ENCODE measurements at places on chromosomes 3 and 15.

GRCh38 chr3:127008236-127008635, 25.3 kb downstream of the PLXNA1 start:
- DNase-seq: no peak

GRCh38 chr15:75751891-75752290, 39.2 kb upstream of the CSPG4 start:
- no peak for DNase-seq

DNA sequence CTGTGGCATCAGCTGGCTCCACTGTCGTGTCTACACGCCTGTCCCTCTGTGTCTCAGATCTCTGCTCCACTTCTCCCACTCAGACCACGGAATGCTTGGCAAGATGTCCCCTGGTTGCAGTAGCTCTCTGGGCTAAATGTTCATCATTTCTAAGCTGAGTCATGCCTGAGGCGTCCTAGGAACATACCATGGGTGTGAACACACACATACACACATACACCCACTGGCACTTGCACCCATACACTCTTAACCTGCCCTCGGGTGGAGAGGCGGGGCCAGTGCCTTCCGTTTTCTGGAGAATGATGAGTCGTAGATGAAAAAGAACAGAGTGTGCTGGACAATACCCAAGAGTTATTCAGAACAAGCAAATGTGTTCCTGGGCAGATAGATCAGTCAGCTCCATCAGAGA, 72.4 kb downstream of the SENP2 start:
- DNase-seq: no peak

- DNase-seq: no peak
Observed at GRCh38 chr15:66085128-66085527, 168.4 kb downstream of the MEGF11 start.

DNA sequence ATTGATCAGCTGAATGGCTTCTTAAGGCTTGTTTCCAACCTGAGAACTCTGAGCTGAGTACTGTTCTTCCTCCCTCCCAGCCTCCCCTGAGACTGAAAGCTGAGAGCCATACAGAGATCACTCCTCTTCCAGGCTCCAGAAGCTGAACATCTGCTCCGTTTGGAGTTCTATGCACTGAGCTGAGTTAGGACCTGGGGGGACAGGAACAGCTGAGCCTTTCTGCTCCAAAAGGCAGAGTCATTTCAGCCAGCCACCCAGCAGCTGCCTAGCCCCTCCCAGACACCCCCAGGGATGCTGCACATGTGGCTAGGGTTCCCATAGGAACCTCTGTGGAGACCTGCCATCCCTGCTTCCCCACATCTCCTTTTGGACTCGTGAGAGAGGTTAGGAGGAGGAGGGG, 64.2 kb upstream of the GLCE start:
- no peak for DNase-seq

DNA sequence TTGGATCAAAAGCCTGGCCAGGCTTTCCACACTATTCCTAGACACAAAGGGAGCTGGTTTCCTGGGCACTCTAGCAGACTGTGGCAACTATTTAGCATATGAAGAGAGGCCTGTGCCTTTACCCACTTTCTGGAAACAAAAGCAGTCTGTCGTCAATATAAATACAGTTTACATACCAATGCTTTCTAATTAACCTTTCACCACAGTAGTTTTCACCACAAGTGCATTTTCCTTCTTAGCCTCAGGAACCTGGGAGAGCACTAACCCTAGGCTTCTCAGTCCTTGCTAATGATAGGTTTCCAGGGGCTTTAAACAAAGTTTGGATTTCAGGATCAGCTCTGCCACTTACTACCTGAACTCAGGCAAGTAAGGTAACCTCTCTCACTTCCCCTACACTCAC, 499.1 kb downstream of the MAGI1 start:
- DNase-seq: no peak

DNA sequence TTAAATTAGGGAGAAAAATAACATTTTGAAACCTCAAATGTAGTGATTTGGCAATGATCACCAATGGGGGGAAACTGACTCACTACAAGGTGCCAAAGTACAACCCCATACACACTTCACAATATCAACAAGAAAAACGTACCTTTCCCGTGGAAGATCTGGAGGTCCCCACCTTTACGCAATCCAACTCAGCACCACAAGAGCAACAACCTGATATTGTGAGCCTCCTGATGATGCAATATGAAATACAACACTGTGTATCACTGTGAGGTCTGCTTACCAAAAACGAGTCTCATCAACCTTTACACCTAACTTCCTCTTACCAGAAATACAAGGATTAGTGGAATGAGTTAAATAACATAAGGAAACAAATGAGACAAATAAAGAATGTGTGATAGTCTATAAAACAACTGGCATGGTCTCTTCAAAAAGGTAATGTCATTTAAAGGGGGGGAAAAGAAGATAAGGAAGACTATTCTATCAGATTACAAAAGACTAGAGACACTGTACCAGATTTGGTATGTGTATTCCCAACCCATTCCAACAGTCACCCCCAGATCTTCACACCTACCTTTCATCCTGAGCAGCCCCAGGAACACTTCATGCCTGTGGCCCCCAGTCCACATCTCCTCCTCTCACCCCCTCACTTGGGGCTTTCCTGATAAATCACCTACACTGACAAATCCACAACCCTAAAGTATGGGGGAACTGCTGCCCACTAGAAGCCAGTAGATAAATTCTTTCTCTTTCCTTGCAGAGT, 27.7 kb downstream of the DLG1 start:
- no peak for DNase-seq

DNA sequence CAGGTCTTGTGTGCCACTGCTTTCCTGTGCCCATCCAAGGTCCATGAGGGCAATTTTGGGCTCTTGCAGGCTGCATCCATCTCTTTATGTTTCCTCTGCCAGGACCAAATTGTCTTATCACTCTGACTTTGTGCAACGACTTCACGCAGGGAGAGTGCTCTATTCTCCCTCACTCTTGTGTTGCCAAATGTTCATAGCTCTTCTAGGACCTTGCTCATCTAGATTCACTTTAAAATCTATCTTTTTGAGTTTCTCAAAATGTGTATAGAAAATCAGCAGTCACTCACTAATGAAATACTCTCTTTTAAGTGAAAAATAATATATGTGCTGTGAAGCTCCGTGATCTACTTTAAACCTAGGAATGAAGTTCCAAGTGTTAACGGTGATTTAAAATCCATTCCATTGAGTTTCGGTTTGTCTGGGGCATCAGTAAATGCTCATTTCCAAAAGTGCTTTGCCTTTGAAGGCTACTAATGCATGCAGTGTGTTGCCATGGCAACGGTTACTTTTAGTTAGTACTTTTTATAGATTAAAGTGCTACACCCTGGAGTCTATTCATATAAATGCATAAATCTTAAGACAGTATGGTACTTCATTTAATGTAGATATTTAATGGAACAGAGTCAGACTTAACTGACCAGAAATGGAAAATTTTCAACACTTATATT, 46.6 kb upstream of the GOLGA8J start:
- no peak for DNase-seq

DNA sequence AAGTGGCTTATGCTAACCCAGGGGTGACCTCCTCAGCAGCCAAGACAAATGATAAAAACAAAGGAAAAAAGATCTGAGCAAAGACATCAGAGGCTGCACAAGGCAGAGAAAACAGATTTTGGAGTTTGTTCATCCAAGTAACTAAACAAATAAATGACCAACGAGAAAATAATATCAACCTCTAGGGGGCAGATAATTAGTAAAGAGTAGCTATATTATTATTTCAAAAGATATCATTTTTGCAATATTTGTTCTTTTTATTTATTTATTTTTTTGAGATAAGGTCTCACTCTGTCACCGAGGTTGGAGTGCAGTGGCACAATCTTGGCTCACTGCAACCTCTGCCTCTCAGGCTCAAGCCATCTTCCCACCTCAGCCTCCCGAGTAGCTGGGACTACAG, 101.8 kb downstream of the PCCB start:
- no peak for DNase-seq

DNA sequence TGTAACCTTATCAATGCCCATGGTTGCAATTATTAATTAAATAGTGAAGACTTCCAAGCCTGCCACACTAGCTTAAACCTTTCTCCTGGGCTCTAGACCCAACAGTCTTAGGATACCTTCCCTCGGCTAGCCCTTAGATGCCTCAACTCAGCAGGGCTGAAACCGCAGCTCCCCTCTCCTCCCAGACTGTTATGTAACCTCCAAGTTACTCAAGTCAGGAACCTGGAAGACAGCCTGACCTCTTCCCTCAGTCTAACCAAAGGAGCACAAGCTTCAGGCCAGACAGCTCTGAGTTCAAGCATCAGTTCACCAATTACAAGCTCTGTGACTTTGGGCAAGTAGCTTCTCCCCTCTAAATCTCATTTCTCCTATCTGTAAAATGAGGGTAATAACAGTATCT, 70.5 kb upstream of the HACD2 start:
- no peak for DNase-seq

- DNase-seq: no peak
Observed at GRCh38 chr3:138072796-138073195, 42.6 kb downstream of the DZIP1L start.

DNA sequence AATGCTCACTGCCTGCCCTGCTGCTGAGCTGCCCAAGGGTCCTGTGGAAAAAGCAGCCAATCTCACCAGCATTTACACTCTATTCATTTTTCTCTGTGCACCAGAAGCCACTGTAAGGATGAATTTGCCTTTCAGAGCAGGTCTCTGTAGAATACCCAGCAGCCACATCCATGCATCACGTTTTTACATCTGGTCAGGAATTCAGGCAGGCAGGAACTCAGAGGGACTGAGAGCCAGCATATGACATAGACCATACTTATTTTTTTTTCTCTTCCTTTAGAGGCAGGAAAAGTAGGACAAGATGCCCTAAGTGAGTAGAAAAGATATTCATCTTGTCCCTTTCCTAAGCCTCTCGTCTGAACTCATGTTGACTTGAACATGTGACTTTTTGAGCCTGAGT, 292.7 kb downstream of the EPHB1 start:
- no peak for DNase-seq
